ENCODE measurements at places on chromosomes 6 and 20.

DNA sequence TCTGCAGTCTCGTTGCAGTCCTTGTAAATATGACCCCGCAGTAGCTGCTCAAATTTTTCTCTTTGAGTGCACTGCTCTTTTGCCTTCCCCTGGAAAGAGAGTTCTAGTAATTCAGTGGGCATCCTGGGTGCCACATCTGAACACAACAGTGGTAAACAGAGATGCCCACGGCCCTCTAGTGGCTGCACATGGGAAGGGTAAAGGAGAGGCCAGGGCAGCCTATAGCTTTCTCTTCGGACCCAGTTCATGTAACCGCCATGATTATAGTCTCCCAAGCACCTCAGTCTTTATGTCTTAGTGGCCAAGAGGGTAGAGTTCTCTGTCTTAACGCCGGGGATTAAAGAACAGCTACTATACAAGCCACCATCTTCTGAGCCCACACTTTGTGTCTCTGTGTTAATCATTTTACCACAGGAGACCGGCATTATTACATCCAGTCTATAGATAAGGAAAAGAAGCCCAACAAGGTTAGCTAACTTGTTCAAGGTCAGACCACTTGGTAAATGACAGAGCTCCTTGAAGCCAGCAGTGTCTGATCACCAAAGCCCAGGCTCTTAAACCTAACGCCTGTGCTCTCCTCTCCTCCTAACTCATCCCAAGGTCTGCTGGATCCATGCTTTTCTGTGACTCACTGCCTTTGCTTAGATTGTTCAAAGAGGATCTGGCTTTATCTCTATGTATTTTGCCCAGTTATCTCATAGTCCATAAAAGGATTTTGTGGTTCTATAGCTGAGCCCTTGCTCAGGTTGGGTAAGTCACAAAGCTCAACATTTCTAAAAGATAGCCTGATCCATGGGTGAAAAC lies 81.8 kb downstream of the ISM1 start:
- DNase-seq = peak; percentile 37

DNA sequence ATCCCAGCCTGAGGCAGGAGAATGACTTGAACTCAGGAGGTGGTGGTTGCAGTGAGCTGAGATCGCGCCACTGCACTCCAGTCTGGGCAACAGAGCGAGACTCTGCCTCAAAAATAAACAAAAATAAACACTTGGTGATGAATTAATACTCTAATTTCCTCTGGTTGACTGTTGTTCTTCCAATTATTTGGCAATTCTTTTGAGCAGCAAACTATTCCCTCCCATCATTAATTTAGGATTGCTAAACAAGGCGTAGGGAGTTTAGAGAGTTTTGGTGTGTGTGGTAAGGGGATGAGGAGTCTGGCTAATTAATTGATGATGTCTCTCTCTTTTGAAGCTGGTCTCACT lies 2.7 kb upstream of the ID1 start:
- DNase-seq = no peak

DNA sequence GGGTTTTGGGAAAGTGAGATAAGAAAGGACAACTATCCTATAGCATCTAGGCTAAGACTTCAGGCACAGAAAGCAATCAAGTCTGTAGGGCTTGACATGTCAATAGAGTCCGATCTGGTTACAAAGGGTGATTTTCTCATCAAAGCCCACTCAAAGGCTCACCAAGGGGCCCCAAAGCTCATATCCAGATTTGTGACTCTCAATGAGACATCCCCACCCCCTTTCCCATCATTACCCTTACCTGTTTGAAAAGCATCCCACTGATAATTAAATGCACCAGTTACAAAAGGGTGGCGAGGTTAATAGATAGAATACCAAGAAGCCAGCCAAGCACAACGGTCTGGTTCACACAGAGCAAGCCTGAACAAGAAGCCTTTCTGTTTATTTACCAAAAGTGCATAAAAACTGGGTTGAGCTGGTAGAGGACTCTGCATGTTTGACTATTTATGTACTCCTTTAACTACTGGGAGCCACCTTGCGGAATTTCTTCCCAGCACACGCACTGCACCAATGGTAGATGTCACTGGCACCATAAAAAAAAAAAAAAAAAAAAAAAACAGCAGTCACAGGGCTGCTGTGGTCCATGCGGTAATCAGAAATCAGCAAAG lies 6.1 kb downstream of the JAG1 start:
- no peak for DNase-seq

GRCh38 chr6:122871079-122871478 lies 82.0 kb downstream of the SMPDL3A start:
- DNase-seq = no peak

- no peak for DNase-seq
Observed at GRCh38 chr6:23499549-23499948, 626.5 kb upstream of the NRSN1 start.

GRCh38 chr20:3663031-3663701 lies at the start of gene GFRA4:
TSS of gene GFRA4 (minus strand) at chr20:3663399. CDS start at chr20:3663399, 0 bp downstream.
- DNase-seq = no peak

DNA sequence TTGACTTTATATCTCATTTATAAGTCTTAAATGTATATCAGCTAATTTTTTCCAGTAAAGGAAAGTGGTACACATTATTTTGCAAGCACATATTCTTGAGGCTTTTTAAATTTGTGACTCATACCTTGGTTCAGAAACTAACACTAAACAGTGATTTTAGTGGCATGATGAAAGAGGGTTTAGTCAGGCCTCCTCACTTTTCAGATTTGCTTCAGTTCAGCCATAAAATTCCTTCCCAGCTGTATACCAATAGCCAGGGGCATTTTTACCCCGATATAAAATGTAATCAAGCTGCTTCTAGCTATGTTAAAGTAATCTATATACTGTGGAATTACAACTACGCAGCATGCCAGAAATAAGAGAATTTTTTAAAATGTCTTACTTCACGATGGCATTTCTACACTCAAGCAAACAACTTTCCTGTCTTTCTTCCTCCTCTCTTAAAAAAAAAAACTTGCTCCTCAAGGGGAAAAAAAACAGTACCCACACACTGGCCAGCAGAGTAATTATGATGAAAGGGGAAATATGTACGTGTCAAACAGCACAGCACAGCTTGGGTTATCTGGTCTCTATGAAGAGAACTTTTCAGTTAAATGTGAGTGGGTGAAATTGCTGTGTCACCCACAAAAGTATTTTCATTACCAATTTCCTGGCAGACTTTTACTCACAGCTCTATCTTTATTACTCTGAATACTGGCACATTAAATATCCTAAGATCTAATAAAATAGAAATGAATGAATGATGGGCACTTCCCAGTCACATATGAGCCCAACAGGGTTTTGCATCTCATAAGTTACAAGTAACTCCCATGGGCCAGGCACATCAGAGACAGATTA lies 244.8 kb upstream of the TENT5A start:
- DNase-seq = no peak

DNA sequence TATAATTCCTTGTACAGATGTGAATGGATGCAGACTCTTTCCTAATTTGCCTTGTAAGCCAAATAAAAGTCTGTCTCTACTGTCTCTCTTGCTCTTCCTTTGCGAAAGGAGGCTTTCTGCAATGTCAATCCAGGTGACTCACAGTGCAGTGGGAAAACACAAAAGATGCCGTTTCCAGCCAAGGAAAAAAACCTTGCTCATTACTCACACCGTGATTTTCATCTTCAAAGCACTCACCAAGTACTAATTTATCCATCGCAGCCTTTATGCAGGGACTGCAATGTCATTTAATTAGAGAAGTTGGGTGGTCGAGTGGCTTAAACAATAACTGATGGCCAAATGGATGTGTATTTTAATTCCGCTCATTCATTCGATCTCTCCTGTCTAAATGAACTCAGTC lies 23.8 kb downstream of the SAYSD1 start:
- DNase-seq = no peak

GRCh38 chr20:15236812-15237211 lies 899.4 kb upstream of the FLRT3 start:
- DNase-seq = no peak

- no peak for DNase-seq
Observed at GRCh38 chr6:1840491-1841121, 230.9 kb downstream of the FOXC1 start.

DNA sequence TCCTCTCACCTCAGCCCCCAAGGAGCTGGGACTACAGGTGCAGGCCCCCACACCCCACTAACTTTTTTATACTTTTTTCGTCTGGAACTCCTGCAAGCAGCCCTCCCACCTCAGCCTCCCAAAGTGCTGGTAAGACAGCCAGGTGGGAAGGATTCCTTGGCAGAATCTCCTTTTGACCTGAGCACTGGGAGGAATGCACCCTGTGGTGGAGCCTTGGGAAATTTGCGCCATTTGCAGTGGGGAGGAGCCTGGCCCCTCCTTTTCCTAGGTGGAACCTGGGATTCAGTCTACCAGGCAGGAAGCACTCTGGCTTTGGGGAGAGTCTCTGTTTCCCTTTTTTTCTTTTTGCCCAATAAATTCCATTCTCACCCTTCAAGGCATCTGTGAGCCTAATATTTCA lies 2.3 kb upstream of the RNGTT start:
- DNase-seq = no peak

DNA sequence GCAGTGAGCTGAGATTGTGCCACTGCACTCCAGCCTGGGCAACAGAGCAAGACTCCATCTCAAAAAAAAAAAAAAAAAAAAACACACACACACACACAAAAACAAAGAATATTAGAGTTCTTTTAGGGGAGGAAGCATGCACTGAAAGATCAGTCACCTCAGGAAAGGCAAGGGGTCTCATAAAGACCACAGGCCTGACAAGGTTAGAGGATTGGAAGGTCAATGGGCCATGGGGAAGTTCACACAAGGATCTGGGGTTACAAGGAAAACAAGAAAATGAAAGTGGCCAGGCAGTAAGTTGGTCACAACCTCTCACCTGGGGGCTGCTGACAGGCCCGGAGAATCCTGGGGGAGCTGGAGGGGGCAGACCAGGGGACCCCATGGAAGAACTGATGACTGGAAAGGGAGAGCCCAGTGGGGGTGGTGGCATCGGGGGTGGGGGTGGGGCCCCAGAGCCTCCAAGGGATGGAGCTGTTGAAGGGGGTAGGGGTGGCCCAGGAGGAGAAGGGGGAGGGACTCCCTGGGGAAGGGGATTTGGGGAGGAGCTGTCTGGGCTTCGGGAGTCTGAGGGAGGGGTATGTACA lies 1.5 kb downstream of the RXRB start:
- DNase-seq = no peak

DNA sequence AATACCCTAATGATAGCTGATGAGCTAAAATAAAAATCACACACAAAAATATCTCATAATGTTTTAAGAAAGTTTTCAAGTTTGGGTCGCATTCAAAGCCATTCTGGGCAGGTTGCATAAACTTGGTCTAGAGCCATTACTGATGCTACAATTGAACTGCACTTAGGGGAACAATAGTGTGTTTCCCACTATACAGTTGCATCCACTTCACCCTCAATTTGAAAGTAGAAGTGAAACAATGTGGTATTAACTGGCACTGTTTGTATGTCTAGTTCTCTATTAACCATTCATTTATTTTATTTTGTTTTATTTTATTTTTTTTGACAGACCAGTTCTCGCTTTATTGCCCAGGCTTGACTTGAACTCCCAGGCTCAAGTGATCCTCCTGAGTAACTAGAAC lies 23.0 kb upstream of the STK38 start:
- no peak for DNase-seq

- no peak for DNase-seq
Observed at GRCh38 chr20:40717343-40717865, 28.4 kb upstream of the MAFB start.

- no peak for DNase-seq
Observed at GRCh38 chr6:31728767-31729514, at the start of gene DDAH2. TSS of gene DDAH2 (minus strand) at chr6:31729299. CDS start at chr6:31729161, 138 bp downstream.

DNA sequence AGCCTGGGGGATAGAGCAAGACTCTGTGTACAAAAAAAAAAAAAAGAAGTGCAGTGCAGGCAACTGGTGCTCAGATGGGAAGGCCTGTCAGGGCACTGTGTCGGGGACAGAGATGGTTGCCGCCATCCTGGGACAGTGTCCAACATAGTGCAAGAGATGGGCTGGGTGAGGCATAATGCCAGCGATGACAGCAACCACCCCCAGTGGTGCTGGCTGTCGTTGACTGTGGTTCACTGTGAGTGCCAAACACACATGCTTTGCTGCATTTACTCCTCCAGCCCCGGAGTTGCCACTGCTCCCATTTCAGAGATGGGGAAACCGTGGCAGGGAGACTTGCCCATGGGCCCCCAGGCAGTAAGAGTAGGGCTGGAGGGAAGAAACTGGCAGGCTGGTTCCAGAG lies 5.2 kb upstream of the C20orf203 start:
- DNase-seq = no peak

DNA sequence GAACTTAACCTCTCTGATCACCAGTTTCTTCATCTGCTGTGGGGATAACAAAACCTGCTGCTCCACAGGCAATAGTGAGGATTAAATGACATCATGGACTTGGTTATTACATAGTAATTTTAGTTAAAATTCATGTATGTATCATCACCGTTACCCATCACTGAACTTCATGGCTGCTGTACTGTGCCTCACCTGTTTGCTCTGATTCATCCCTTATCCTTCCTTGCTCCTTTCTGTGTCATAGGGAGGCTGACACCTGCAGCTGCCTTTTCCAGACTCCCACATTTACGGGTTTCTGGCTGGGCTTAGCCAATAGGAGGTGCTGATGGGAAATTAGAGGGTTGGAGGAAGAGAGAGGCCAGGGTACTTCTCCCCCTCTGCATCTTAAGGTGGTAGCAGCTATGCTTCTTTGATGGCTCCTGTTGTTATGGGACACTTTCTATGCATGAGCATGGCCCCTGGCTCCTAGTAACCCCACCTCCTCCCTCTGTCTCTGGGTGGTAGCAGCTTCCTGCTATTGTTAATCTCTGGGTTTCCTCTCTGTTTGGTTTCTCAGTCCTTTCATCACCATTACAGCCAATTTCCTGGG lies 332.1 kb downstream of the DHX35 start:
- no peak for DNase-seq

GRCh38 chr20:2706688-2707352 lies 14.2 kb downstream of the EBF4 start:
- DNase-seq = no peak

DNA sequence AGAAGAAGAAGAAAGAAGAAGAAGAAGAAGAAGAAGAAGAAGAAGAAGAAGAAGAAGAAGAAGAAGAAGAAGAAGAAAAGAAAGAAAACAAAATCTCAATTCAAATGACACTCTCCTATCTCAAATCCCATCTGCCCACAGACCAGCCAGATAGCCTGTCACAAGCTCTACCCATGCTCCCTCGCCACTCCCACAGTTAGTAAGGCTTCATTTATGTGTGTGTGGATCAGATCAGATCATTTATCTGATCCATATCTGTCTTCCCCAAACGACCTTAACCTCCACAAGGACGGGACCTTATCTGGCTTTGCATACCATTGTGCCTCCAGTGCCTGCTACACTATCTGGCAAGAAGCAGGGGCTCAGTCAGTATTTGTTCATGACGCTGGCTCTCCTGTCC lies 81.9 kb upstream of the RREB1 start:
- no peak for DNase-seq

DNA sequence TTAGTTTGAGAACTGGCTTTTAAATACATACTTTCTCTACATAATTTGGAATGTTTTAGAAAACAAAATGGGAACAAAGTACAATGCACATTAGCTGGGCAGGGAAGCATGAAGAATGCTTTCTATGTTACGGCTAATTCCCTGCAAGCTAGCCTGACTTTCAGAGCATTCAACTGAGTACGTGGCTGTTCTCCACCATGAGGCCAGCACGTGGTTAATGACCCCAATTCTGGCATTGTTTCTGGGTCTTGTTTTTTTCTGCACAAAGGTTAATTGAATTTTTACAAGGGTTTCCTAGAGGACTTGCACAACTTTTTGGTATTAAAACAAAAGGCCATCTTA lies 208.6 kb upstream of the AGPAT4 start:
- DNase-seq = no peak

GRCh38 chr6:25641377-25641776 lies 10.6 kb upstream of the SCGN start:
- no peak for DNase-seq
